Heart right ventricle (tissue), 16 donors: ENCODE measurements at places on chromosomes 6 and 20. TPM values are rescaled to one million over a fixed set of nuclear protein-coding genes. Genes with fewer than 3 reads are reported as not detected.

- DNase-seq: no peak
Measured at GRCh38 chr20:51700809-51701285, 67.3 kb downstream of the ATP9A start.

Gene SLC35F1
- 5.2 TPM for polyA plus RNA-seq

Gene LY86
- 0.29 TPM for polyA plus RNA-seq

Gene ASIP
- 234 TPM for polyA plus RNA-seq

Gene PRDM13
- not detected for polyA plus RNA-seq
